M059J (cell line): ENCODE measurements at places on chromosomes 1 and 21. TPM values are rescaled to one million over a fixed set of nuclear protein-coding genes. Genes with fewer than 3 reads are reported as not detected.

GRCh38 chr1:104760017-104760416 lies 1010.3 kb downstream of the AMY1C start:
- no peak for DNase-seq

DNA sequence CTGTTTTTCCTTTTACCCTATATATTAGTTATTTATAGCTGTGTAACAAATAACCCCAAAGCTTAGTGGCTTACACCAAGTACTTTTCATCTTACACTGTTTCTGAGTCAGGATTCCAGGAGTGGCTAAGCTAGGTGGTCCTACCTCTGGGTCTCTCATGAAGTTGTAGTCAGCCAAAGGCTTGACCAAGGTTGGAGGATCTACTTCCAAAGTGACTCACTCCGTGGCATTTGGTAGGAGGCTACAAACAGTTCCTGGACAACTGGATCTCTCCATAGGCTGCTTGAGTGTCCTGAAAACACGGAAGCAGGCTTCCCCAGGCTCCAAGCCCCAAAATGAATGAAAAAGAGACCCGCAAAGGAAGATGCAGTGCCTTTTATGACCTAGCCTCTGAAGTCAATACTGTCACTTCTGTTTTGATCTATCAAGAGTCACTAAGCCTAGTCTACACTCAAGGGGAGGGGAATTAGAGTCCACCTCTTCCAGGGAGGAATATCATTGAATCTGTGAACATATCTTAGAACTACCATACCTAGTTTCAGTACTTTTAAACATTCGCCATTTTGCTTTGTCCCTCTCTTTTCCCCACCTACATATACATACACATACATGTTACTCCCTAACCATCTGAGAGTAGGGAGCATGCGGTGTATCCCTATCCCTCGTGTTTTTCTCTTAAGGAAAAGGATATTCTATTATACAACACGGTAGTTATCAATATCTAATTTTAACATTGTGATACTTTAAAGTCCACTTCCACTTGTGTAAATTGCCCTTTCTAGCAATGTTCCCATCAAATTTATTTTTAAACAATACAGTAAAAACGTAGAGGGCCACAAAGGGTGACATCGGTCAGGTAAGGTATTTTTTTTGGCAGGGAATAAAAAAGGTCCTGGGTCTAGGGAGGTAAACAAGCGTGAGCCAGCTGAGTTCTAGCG lies 67.2 kb downstream of the SLC35A3 start:
- peak; percentile 73 for DNase-seq

GRCh38 chr1:64000021-64000420 lies 203.4 kb upstream of the UBE2U start:
- peak; percentile 97 for DNase-seq

GRCh38 chr1:36534711-36535412 lies 52.1 kb upstream of the CSF3R start:
- DNase-seq, result no peak

GRCh38 chr1:170077926-170078325 lies 3.4 kb upstream of the KIFAP3 start:
- DNase-seq, result no peak

- peak; percentile 42 for DNase-seq
These were observed 531.1 kb upstream of the ADAMTS5 start for GRCh38 chr21:27498025-27498424.

- no peak for DNase-seq
These were observed 111.9 kb downstream of the GLIS1 start for GRCh38 chr1:53627031-53627430.

- DNase-seq, result peak; percentile 90
These were observed 40.9 kb downstream of the PLXNA2 start for GRCh38 chr1:208203127-208203847.

GRCh38 chr1:213953806-213954205 lies 34.0 kb upstream of the PROX1 start:
- DNase-seq, result no peak

- DNase-seq, result no peak
These were observed 87.4 kb downstream of the GLUL start for GRCh38 chr1:182304218-182304617.

- DNase-seq, result no peak
These were observed 357.6 kb upstream of the NR5A2 start for GRCh38 chr1:199669916-199670315.

- DNase-seq, result peak; percentile 59
These were observed 8.4 kb upstream of the IVNS1ABP start for GRCh38 chr1:185325413-185325812.

Gene GPR25
- total RNA-seq, result not detected in 2 replicates

Gene MATN1
- 0.10 TPM in 1 of 2 replicates, not detected in the other for total RNA-seq

Gene CAPN8
- total RNA-seq, result not detected in 2 replicates

Gene SLC9C2
- total RNA-seq, result not detected in 2 replicates

Gene BRDT
- total RNA-seq, result not detected in 2 replicates

Gene OR10Z1
- total RNA-seq, result not detected in 2 replicates

Gene TMEM240
- total RNA-seq, result 0.15 TPM in 1 of 2 replicates, not detected in the other
